ENCODE measurements at places on chromosomes 2 and 18.

- no peak for DNase-seq
These were observed 162.5 kb upstream of the TMEFF2 start for GRCh38 chr2:192357217-192357616.

DNA sequence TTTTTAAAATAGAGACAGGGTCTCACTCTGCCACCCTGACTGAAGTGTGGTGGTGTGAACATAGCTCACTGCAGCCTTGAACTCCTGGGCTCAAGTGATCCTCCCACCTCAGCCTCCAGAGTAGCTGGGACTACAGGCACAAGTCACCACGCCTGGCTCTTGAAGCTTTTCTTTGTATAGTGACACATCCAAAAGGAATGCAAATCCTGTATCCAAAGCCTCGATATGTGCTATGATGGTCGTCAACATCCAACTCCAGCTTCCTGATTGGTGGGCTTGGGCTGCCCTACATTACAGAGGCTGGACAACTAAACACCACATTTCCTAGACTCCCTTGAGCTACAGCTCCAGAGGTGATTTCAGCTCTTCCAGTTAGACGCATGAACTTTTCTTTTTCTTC, 101.7 kb upstream of the PGAP1 start:
- DNase-seq = no peak

GRCh38 chr18:70418546-70419311, 129.9 kb downstream of the SOCS6 start:
- DNase-seq = no peak

- DNase-seq = no peak
These were observed 496.0 kb downstream of the ERBB4 start for GRCh38 chr2:212042562-212042961.

GRCh38 chr2:232896720-232897597, 26.9 kb downstream of the SNORC start:
- no peak for DNase-seq

- DNase-seq = no peak
These were observed 21.6 kb upstream of the CREG2 start for GRCh38 chr2:101408925-101409324.

- no peak for DNase-seq
These were observed 820.8 kb downstream of the TDRD15 start for GRCh38 chr2:21944536-21944935.

DNA sequence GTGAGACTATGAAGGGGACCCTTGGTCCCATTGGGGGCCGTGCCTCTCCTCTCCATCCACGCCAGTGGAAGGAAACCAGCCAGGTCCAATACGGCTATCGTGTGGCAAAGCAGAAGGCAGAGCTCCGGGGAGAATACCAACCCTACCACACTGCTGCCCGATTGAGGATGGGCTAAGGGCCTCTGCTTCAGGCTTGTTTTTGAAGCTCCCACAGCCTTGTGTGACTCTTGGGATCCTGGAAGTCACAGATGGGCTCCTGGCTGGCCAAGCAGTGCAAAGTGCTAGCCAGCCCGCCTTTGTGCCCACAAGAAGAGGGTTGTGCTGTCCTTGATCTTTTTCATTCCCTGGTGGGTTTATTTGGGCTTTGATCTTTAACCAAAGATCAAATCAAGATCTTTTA, 70.6 kb upstream of the ID2 start:
- DNase-seq = no peak

- DNase-seq = no peak
These were observed 37.4 kb upstream of the SLC9A2 start for GRCh38 chr2:102581911-102582310.

DNA sequence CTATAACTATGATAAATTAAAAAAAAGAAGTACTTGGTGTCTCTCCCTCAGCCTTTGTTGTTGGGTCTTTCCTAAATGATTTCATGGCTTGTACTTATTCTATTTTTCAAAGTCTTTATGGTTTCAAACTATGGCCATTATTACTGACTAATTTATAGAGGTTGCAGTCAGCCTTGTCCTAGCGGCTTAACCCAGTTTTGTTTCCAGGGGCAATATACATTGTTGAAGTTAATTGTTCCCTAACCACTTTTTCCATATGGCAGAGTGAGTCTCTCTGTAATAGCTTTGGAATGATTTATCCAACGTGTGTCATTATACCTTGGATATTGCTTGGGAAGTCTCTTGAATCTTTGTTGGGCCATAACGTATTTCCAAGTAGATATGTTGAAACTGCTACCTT, 408.8 kb downstream of the HRH4 start:
- DNase-seq = no peak

DNA sequence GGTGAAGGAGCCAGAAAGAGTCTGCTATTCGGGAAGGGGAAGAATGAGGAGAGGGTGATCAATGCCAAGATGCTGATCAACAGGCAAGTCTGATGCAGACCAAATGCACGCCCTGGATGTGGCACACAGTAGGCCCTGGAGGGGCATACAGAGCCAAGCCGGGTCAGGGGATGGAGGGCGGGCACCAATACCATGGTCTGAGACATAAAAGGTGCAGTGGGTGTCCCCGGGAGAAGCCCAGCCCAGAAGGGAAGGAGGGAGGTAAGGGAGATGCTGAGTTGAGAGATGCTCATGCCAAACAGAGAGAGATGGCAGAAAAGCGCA, 66.6 kb upstream of the ID2 start:
- no peak for DNase-seq

All from cortex of kidney (tissue), 1 donor.